Germinal center (tissue), 1 donor: ENCODE measurements at places on chromosomes 1 and 21.

DNA sequence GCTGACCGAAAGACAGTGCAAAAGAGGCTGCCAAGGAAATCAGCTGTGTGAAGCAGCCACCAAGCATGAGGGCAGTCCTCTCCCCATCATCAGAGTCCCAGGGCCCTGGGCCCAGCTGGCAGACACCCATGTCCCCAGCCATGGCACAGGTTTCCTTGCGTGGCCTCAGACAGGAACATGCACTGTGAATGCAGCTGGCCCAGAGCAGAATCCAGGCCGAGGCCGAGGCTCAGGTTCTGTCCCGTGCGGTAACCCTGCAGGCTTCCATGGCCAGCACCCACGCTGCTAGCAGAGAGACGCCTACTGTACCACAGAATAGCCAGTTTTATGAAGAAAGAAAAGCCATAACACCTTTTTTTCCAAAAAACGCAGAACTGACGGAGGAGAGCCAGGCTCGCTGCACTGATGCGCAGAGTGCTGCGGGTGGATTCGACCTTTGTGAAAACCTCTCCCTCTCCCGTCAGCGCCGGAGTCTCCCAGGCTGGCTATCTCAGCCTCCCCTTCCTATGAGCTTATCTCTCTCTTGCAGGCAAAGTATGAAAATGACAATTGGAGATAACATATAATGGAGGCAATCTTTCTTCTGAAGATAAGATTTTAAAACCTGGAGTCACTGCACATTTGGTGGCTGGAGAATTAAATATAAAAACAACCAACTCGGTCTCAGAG lies 106.6 kb downstream of the NPHP4 start:
- no peak for DNase-seq

DNA sequence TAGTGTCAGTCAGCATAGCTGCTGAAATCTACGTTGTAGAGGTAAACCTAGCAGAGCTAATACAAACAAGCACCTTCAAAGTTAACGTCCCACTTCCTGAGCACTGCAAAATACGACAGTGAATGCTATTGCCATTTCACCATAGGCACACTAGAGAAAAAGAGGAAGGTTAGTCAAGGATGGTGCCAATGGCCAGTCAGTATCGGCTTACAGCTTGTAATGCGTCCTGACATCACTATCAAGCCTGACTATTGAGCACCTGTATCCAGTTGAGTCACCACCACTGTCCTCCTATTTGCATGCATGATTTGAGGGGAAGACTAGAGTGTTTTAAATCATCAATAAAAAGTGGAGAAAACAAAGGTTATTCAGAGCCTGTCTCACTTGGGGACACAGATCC lies 34.4 kb downstream of the NUCKS1 start:
- no peak for DNase-seq

DNA sequence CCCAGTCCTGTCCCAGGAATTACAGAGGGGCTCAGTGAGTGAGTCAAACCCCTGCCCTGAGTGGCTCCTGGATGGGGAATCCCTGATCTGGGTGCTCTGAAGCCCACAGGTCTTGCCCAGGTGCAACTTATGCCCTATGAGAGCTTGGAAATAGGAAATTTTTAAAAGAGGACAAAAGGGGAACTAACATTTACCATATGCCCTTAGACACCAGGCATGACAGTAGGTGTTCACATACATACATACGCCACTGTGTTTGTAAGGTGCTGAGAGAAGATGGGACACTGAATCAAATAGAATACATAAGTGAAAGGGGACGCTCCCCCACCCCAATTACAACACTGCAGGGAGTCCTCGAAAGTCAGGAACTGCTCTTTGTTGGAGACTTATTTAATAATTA lies 1.4 kb downstream of the CFAP45 start:
- no peak for DNase-seq

DNA sequence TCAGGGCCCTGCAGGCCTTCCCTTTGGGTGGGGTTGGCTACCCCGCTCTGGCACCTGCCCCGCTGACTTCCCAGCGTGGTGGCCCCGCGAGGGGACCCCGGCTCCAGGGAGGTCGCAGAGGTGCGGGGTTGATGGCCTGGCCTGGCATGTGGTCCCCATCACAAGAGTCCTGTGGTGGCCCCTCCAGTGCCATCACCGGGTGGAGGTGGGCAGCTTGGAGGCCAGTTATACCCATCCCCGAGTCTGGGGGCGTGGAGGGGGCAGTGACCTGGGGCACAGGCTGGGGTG lies 26.8 kb downstream of the PRMT2 start:
- no peak for DNase-seq

DNA sequence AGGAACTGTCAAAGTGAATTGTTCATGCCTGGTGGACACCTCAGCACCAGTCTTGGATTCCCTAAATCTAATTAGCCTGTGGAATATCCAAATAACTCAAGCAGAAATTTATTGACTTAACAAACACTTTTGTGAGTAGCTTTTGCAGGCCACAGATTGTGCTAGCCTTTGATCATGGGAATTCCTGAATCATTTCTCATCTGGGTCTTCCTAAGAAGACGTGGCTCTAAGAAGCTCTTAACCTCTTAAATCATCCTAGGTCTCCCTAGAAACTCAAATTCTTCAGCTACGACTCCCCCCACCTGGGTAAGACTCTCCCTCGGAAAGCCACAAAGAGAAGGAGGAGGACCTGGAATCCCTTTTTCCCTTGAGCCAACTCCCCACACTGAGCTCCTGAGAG lies 53.8 kb upstream of the PSEN2 start:
- DNase-seq: no peak

DNA sequence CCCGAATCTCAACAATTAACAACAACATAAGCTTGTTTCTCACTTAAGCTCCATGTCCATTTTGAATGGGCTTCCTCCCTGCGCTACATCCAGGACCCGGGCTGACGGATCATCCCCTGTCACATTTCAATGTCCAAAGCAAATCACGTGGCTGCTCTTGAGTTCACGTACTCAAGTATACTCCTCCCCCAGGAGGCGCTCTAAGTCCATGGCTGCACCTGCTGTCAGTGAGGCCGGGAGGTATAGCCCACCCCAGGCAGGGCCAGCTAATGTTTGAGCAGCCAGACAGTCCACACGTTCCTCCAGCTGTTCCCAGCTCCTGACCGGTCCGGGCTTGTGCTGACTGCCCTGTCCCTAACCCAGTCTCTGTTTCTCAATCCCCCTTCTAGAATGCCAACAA lies 220.8 kb downstream of the SLC35F3 start:
- peak; percentile 23 for DNase-seq

DNA sequence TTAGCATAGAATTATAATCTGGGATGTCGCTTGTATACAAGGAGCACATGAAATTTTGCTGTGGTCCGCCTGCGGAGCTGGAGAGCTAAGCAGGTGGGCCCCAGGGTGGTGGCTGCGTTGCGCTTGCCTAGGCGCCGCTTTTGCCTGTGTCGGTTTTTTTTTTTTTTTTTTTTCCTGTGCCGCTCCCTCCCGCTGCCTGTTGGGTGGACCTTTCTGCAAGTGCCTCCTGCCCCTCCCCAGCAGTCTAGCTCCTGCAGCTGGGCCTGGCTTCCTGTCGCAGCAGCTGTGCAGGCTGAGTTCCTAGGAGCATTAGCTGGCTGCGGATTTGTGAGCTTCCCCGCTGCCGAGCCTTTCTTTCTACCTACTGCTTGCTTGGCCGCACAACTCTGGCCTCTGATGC lies 20.6 kb downstream of the PYHIN1 start:
- peak; percentile 65 for DNase-seq

- DNase-seq: no peak
Observed at GRCh38 chr1:98842241-98842640, 162.4 kb downstream of the PLPPR5 start.

GRCh38 chr1:223323491-223324484 lies 40.2 kb downstream of the SUSD4 start:
- no peak for DNase-seq

- DNase-seq: no peak
Observed at GRCh38 chr1:212366901-212367300, 47.8 kb downstream of the PACC1 start.

DNA sequence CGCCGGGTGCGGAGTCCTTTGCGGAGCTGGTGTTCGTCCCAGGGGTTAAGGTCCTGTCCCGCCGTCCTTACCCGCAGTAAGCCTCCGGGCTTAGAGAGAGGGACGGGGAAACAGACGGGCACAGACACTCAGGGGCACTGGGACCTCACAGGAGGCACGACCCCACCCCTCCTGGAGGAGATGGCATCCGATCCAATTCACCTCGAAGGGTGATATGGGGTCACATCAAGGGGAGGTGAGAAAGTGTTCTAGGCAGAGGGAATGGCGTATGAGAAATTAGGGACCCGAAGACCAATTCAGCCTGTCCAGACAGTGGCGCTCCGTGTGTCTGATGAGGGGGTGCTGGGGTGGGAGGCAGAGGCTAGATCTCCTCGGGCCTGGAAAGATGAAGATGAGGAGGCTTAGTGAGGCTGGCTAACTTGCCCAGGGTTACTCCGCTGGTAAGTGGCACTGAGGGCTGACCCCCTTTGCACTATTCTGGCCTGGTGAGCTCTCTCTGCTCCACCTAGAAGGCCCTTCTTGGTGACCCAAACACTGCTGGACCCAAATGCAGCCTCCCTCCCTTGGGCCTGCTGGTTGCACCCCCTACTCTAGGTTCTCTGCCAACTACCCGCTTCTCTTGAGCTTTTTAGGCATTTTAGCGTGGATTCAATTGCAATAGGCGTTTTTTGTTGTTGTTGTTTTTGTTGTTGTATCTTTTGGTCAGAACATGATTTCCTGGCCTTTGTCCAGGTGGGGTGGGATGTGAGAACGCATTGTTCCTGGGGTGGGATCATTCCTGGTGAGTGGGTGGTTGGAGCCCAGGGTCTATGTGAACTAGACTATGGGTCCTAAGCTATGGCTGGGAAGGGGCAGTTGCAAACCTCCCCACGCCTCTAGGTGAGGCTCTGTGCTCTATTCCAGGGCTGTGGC lies 12.3 kb downstream of the BTBD19 start:
- no peak for DNase-seq
